ENCODE measurements at places on chromosomes 4 and X.
A peak's percentile ranks its signal among the peaks of the same experiment; 100 is the strongest.

DNA sequence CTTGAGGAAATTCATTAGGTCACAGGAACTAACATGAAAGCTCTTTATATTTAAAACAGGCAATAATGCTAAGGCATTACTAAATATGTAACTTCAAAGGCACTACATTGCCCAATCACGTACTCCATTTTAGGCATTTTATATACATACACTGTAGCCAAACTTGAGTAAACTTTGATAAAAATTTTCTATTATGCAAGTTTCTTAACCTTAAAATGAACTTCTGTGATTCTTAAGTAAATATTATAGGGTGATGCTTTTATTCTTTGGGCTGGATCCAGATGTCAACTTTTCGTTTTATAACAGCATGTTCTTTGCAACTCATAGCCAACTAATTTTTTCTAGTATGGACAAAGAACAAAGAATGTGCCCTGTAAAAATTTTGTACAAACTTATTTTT is 28.3 kb upstream of the MAP9 start:
- DNase-seq: no peak

DNA sequence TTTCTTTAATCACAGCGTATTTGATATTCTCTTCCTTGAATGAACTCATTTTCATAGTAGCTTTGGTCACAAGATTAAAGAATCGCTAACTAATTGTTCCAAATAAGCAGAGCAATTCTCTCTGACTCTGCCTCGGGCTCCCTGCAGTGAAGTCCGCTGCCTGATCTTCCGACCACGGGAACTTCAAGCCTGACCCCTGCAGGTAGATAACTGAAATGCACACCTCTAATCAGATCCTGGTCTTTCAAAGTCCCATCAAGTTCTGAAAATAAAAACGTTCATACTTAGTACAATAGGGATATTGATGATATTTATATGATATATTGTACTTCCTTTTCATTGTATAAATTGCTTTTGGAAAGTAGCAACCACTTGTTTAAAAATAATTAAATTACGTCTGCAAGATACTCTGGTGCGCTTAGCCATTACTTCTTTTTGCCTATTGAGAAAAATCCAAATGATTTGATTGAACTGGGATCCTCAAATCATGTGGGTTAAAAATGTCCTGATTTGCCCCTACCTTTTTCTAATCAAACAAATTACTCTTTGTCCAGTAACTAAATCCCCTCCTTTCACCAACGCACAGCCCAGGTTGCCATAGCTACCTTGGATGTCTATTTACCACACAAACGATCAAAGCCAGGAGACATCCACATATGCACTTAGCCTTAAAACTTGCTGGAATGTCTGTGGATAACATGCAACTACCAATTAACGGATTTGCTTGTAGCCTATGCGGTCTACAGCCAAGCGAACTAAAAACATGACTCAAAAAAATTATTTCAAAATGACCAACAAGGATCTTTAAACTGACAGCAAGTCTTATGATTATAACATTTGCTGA is 4.2 kb downstream of the MID1 start:
- DNase-seq: no peak

DNA sequence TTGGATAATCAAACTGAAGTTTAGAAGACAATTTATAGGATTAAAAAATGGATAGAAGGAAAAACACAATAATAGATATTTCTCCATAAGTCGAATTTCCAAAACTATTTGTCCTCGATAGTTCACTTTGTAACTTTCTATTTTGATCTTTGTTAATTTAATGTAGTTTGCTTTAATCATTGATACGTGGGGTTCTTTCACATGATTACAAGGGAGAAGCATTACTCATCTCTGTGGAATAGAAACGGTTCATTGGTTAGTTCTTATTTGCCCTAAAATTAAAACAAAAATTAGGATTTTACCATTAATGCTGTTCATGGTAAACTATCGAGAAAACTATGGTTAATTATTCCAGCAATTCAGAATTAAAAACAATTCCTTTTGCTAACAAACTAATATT is 2.1 kb downstream of the TET2 start:
- DNase-seq: no peak

GRCh38 chrX:134746410-134746785 is 88.1 kb upstream of the PLAC1 start:
- DNase-seq: no peak

- DNase-seq: no peak
These were observed 53.1 kb upstream of the C4orf50 start for GRCh38 chr4:6071191-6071958.

DNA sequence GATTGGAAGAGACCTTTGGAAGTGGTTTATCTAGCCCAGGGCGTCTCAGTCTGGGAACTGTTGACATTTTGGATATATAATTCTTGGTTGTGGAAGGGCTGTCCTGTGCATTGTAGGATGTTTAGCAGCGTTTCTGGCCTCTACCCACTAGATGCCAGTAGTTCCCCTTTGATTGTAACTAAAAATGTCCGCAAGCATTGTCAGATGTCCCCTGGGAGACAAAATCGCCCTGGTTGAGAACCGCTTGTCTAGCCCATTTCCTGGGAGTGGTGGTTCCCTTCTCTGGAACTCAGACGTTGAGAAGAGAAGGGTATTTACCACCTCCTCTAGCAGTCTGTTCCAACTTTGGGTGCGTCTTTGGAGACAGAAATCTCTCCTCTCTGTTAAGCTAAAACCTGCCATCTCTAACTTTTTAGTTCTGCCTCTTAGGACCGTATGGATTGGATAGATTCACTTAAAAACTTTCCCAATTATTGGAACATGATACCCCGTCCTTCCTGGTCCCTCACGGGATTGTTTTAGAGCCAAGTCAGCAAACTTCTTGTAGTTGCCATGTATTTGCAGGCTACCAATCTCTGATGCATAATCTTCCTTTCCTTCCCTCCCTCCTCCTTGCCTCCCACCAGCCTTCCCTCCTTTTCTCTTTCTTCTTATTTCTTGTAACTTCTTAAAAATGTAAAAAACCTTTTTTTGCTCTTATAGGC is 13.9 kb downstream of the TMEM165 start:
- no peak for DNase-seq

DNA sequence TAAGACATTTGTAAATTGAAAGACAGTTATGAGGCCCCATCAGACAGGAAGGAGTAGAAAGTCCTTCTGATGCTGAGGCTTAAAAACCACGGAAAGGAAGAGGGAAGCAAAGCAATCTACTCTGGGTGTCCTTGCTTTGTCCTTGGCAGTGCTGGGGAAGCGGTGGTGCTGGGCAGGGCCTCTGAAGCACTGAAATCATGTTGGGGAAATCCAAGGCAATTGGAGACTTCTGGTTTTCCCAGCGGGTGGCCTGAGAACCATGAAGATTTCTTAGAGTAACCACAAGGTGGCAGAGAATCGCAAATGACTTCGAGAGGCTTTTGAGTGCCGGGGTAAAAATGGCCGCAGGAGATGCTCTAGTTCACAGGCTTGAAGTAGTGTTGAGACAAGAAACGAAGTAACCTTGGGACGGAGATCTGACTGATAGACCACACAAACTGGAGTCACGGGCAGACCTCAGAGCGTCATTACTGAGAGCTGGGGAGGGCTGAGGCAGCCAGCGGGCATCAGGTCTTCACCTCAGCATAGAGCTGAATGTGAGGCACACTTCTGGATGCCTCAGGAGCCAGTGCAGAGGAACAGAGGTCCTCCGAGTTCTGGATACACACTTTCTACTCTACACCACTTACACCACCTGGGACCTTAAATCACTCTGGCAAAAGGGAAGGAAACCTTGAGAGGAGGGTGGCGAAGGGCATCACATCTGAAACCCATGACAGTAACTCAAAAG is 130.7 kb upstream of the GPRIN3 start:
- peak; percentile 13 for DNase-seq

DNA sequence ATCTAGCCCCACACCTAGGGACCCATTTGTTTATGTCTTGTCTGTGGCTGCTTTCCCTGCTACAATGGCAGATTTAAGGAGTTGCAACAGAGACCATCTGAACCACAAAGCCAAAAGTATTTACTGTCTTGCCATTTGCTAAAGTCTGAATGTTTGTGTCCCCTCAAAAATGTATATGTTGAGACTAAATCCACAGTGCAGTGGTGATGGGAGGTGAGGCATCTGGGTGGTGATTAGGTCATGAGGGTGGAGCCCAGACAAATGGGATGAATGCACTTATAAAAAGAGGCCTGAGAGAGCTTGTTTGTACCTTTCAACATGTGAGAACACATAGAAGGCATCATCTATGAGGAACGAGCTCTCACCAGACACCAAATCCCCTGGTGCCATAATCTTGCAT is 137.3 kb downstream of the TMEM144 start:
- DNase-seq: no peak

DNA sequence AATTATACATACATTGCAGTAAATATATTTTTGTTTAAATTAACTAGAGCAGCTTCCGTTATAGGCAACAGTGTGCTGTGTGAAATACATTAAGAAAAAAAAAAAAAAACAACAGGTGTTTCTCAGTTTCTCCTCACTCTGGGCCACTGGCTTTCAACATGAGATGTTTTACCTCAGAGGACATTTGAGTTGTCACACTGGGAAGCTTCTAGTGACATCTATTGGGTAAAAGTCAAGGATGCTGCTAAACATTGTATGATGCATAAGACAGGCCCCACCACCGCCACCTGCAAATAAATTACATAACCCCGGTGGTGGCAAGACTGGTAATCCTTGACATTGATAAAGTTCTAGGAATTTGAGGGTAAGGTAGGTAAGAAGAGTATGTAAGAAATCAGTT is 1512.2 kb downstream of the C4orf33 start:
- DNase-seq: no peak

- no peak for DNase-seq
These were observed 20.2 kb upstream of the RASL11B start for GRCh38 chr4:52841682-52842456.

DNA sequence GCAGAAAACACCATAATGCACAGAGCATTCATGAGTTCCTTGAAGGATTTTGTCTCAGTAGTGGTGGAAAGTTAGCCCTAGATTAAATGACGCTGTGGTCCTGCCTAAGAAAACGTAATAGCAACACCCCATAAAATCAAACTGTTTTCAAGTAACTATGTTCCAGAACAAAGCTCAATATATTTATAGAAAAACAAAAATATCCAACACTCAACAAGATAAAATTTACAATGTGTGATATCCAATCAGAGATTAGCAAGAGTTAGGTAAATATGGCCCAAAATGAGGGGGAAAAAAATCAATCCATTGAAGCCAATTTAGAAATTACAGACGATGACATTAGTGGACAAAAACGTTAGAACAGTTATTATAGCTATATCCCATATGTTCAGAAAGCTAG is 9.9 kb upstream of the GAB1 start:
- no peak for DNase-seq

- DNase-seq: no peak
These were observed 183.4 kb upstream of the FAM241A start for GRCh38 chr4:111961809-111962208.

- no peak for DNase-seq
These were observed 24.0 kb downstream of the NPY5R start for GRCh38 chr4:163367651-163368050.

DNA sequence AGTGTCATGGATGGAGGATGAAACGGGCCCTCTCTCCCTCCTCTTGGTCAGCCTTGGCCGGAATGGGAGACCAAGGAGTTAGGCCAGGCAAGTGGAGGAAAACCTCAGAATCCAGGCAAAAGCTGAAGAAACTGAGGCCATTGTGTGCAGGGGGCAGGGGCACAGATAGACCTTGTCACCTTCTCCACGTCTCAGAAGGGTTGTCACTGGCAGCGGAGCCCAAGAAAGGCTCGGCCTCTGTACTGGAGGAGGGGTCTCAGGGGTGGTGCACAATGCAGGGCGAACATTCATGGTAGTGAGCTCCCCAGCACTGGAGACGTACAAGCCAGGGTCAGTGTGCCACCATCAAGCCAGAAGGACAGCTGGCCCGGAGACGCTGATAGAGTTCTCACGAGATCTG is 139.5 kb downstream of the CPZ start:
- no peak for DNase-seq

- DNase-seq: no peak
These were observed 44.5 kb upstream of the SCML1 start for GRCh38 chrX:17692709-17693346.

DNA sequence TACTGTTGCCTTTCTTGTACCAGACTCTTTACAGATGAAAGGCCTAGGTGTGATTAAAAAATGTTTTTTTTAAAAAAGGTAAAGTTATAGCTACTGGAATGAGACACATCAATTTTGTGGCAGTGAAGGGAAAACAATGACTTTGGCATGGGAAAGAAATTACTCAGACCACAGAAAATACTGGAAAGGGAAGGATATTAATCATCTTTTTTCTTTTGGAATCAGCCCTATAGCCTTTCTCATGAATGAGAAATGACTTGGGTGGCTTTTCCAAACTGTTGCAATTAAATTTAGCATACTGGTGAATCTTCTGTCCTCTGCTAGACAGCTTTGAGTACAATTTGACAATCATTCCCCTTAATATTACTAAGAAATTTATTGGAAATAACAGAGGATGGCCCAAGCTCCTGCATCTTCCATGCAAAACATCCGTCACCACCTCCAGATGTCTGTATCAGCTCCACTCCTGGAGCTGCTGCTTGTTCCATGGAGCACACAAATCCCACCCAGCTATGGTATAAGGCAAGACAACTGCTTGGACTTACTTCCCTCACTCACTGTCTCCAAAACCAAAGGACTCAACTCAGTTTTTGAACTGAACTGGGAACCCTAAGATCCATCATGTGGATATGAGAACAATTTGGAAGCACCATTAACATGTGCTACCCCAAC is 97.6 kb upstream of the ARSJ start:
- no peak for DNase-seq

DNA sequence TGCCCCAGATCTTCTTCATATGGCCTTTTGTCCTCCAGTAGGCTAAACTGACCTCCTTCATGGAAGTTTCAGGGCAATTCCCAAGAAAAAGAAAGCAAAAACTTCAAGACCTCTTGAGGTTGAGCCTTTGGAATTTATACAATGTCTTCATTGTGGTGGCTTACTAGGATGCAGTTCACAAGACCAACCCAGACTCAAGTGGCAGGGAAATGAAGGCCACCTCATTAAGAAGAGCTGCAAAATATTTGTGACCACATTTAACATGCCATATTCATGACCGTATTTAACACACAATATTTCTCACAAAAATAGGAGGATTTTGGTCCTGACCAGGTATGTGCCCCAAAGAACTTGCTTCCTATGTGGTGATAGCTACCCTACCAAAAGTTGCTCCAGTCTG is 605.5 kb upstream of the PITX2 start:
- no peak for DNase-seq

DNA sequence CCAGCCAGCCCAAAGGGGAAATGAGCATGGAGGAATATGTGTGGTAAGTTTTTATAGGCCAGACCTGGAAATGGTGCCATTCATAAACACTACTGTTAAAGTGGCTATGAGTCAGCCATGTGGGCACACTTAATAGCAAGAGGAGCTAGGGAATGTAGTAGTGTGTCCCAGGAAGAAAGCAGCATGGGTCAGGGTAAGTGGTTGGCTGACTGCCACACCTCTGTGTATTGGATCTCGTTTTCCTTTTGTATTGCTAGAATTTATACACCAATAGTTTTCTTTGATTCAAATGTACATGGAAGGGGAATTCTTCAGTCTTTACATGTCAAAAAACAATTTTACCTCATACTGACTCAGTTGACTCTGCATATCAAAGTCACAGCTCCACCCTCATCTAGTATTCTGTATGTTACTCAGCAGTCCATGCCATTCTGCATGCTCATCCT is 22.9 kb upstream of the SGMS2 start:
- DNase-seq: no peak

GRCh38 chr4:147103403-147103946 is 157.8 kb upstream of the TTC29 start:
- DNase-seq: no peak

Measured in stimulated activated CD8-positive, alpha-beta memory T cell treated with anti-CD3 and anti-CD28 coated beads, Interleukin-2, amount 100 ng/mL, for 48 hours (primary cell).